T-helper 2 cell treated with Interferon-gamma antibody and Interleukin-4, amounts not matched to agents 5 μg/mL and 100 μg/mL, for 36 hours (primary cell): ENCODE measurements at places on chromosomes 1 and 21.

- no peak for DNase-seq
These were observed 1.9 kb upstream of the ID3 start for GRCh38 chr1:23561076-23561812.

DNA sequence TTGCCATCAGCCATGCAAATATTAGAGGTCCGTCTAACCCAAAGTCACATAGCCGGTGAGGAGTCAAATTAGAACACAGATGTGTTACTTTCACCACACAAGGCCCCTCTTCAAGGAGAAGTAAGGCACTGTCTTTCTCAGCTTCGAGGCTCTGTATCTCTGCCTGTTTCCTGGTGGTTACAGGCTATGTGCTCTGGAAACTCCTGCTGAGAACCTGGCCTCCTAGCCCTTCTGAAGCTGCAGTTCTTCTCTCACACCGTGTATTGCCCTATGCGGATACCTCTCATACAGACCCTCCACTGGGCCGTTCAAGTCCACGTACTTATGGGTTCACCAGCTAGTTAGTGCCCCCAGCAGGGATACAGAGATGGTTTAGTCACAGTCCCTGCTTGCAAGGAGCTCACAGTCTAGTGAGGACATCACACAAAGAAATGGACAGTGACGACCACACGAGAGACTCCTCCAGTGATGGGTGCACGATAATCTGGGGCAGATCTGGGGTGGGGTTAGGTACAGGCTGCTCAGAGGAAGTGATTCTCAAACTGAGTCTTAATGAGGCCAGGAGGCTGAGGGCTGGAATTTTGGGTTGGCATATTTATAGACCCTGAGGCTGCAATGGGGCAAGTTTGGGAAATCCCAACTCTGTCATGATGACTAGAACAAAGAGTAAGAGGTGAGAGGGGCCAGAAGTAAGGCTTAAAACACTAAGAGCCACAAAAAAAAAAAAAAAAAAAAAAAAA, 22.8 kb upstream of the ELOA start:
- DNase-seq: peak; percentile 43

DNA sequence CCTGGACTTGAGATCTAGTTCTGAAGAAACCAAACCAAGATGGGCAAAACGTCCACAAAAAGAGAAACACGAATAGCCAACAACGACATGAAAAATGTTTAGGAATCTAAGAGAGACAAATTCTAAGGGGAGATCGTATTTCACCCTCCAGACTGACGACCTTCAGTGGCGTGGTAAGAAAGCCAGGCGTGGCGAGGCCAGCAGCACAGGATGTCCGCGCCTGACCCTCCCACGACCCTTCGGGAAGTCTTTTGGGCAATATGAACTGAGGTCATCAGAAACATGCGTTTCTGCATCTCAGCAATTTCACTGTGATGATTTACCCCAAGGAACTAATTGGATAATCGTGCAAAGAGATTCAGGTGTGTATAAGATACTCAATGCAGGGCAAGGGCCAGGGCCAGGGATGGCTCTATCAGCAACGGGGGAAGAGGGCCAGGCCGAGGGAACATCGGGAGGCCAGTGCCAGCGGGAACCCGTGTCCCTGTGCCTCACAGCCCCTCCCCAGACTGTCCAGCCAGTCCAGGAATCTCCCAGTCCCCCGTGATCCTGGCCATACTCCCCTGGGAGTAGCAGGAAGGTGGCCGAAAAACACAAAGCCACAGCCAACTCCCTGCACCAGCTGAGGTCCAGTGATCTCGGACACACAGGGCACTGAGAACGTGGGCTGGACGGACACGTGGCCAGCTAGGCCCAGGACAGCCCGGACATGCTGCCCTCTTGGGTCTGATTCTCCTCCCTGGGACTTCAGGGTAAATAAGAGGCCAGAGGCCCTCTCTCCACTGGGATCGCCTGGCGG, 53.6 kb upstream of the ADARB1 start:
- DNase-seq: no peak

DNA sequence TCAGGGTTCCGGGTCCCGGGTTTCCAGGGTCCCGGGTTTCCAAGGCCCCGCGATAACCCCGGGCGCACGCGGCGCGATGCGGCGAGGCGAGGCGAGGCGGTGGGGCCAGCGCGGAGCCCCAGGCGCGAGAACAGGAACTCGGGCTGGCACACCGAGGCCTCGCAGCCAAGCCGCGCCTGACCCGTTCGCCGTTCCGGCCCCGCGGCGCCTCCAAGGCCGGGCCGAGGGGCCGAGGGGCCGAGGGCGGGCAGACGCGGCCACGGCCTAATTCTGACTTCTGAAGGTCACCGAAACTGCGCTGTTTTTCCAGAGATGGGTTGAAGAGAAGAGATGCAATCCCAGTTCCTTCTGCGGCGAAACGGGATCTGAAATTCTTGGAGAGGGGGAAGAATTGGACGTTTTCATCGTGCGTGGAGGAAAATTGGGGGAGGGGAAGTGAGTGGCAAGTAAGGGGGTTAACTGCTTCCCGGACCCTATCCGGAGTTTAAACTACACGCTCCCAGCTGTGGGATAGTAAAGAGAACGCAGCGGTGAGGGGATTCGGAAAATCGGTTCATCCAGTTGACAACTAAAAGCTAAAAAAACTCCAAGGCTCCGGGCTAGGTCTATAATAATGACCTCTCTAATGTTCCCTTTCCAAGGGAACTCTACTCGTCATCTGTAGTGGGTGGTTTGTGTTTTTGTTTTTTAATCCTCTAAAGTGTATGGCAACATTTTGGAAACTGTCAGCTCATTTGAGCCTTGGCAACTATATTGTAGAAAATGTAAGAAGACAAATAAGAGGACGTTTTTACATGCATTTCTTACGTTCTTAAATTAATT, 8.2 kb downstream of the TBX15 start:
- DNase-seq: no peak

GRCh38 chr1:216779686-216780085, 56.5 kb upstream of the ESRRG start:
- no peak for DNase-seq

DNA sequence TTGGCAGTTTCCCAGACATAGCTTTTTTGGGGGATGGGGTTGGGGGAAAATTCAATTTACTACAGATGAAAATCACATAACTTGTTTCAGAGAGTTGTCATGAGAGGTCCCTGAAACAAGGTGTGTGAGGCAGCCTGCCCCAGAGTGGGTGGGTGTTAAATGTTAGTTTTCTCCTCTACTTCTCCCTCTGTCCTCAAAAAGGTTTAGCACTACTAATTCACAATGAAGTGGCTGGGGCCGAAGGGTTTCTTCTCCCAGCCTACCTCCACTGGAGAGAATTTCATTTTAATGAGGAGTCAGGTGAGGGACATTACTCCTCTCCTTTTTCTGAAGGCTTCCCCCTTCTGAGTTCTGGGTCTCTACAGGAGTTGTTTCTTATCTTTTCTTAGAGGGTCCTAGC, 103.3 kb downstream of the C1orf94 start:
- no peak for DNase-seq

DNA sequence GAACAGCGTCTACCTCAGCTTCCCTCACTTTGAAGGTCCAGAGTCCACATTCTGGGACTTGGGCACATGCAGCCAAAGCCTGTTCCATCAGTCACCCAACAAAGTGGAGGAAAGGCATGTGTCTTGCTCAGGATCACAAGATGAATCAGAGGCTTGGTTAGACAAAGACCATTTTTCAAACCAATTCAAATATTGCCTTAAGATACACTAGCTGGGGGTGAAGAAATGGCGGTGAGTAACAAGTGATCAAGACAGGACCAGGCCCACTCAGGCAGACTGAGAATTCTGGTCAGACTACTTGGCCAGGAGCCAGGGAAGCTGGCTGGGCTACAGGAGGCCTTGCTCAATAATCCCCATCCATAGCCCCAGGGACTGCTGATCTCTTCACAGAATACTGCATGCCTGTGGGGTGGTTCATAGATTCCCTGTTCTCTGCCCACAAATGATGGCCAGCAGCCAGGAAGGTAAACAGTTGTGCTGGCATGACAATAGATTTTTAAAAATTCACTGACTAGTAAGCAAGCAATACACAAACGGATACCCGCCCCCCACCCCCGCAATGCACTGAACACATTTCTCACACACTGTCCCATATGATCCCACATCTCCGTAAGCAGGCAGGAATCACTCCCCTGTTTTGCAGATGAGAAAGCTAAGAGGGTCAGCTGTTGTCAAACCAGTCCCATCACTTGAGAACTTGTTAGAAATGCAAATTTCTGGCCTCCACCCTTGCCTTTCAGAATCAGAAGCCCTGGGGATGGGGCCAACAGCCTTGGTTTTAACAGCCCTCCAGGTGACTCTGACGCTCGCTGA, 27.2 kb downstream of the ERI3 start:
- DNase-seq: no peak

DNA sequence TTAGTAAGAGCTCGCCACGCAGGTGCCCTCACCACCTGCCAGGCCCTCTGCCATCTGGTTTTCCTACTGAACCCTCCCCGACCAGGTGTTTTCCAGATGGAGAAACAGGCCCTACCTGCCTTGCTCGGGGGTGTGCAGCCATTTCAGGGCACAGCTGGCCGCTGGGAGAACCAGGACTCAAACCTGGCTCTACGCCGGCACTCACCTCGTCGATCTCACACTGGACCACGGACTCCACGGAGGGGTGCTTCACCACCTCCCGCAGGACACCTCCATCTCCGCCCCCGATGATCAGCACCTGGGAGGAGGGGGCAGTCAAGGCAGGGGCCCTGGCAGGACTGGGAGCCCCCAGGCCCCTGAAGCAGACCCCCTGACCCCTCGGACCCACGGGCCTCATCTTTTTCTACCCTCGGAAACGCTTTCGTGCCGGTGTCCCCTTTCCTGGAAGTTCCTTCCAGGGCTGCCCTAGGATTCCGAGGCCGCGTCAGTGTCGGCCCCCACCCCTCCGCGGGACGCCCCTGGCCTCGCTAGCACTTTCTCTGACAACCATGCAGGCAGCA, 1.1 kb downstream of the SRM start:
- DNase-seq: no peak

- DNase-seq: no peak
These were observed 17.0 kb downstream of the GPBP1L1 start for GRCh38 chr1:45669379-45669778.
